ENCODE measurements at places on chromosomes 6 and 20.
A peak's percentile ranks its signal among the peaks of the same experiment; 100 is the strongest.

DNA sequence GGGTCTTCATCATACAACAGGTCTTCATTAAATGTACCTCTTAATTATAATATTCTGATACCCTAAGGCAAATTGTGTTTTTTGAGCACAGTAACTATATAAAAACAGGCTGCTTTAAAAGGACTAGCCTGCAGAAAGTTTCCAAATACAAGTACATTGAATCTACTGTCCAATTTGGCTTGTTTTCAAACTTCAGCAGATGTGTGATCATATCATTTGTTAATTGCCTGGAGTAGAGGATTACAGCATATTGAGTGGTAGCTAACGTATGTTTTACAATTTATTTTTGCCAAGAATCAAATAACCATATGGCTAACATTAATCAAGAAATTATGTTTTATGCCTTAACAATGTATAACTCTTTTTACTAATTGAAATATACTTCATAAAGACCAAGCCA lies 12.6 kb downstream of the TINAG start:
- no peak for DNase-seq

GRCh38 chr6:107066697-107067659 lies 39.0 kb downstream of the MTRES1 start:
- no peak for DNase-seq

DNA sequence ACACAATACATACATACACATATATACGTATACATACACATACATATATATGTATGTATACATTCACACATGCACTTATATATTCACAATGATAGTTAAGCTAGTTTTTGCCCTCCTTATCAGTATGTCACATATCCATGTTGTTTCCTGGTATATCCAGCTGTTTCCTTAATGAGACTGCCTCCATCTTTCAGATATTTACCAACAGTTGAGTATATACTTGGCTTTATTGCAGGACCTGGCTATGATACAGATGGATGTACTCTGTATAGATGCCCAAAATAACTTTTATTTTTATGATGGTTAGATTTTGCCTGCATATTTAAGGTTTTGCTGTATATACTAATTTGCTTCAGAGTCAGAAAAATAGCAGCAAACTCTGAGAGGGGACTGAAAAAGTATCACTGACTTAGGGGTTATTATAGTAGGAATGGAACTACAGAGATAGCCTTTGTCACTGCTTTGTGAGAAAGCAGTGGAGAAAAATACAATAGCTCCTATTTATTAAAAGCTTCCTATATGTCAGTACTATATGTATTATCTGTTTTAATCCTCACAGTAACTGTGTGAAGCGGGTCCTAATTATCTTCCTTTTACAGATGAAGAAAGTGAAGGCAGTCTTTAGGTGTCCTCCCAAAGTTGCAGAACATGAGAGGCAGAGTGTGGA lies 35.5 kb downstream of the CARMIL1 start:
- no peak for DNase-seq

- no peak for DNase-seq
These were observed 8.3 kb downstream of the BAK1 start for GRCh38 chr6:33571637-33572316.

DNA sequence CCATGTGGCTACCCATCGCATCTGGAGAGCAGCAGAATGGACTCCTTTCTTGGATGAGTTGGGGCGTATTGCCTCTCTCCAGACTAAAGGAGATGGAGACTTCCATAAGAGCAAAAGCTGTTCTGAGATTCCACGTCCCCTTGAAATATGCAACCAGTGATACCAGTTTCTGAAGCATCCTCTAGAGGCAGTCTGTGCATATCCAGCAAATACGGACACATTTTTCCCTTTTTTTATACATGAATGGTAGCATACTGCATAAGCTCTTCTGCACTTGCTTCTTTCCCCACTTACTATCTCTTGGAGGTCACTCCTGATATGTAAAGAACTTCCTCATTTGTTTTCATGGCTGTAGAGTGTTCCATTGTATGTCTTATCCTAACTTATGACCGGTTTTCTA lies 34.6 kb downstream of the TAF8 start:
- DNase-seq: no peak

GRCh38 chr6:96992343-96992730 lies 67.8 kb downstream of the KLHL32 start:
- no peak for DNase-seq

- no peak for DNase-seq
These were observed 311.9 kb upstream of the SULF2 start for GRCh38 chr20:48096957-48097890.

DNA sequence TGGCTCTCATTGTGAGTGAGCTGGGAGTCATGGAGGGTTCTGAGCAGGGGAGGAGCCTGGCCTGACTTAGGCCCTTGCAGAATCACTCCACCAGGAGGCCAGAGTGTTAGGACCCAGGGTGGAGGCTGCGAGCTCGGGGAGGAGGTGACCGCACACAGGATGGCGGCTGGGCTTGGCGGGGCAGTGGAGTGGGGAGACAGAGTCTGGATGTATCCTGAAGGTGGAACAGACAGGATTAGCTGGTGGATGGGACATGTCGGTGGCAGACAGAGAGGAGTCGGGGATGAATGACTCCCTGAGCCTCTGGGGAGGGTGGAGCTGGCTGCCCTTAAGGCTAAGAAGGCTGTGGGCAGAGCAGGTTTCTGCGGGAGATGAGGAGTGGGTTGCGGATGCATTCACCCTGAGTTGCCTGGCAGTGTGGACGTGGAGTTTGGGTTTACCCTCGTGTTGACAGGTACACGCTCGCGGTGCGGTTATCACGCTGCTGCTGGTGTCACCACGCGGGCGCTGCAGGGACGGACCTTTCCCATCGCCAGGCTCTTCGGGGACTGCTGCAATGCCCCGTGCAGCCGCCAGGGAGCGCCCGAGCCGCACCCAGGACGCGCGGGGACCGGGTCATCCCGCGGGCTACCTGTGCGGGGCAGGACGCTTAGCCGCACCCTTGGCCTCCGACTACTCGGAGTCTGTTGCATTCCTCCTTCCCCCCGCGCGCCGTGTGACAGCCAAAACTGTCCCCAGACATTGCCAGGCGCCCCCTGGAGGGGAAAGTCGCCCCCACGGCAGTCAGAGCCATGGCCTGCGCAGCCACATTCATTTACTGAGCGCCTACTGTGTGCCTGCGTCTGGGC lies 43.0 kb upstream of the PTGIS start:
- peak; percentile 83 for DNase-seq

- no peak for DNase-seq
These were observed 11.3 kb upstream of the MAPRE1 start for GRCh38 chr20:32808438-32808837.

GRCh38 chr6:158649289-158650143 lies at the start of gene SYTL3:
SYTL3 (plus strand) TSS chr6:158650054; CDS start chr6:158663269, 13,215 bp downstream.
- peak; percentile 82 for DNase-seq

DNA sequence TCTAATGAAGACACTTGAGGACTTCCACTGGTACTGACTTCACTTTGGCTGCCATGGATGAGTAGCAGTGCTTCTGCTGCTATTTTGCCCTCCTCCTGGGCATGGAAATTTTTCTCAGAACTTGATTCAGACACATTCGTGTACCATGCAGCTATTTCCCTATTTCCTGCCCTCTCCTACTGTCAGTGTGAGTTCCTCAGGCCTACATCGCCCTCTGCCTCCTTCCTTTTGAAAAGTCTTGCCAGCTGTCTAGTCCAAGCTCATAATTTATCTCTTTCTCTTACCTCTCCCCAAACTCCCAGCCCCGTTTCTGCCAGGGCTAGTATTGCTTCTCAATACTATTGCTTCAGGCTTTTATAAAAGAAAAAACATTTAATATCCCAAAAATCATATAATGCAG lies 470.2 kb downstream of the ADGRB3 start:
- no peak for DNase-seq

GRCh38 chr6:90156861-90157260 lies 139.8 kb downstream of the BACH2 start:
- no peak for DNase-seq

DNA sequence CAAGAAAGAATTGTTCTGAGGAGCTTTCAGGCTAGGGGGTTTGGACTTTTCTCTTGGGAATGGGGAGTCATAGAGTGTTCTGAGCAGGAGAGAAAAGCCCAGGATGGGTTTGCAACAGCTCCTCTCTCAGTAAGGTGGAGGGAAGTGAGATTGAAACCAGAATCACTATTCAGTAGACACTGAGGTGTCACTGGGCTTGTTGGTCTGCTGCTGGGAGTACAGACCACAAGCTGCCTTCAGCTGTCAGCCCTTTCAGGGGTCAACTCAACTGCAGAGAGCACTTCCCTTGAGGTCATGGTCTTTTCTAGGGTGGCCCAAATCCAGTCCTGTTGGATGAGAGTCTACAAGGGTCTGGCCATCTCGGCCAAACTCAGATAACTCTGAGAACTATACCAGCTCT lies 12.9 kb upstream of the FOXA2 start:
- DNase-seq: no peak

GRCh38 chr6:26075063-26075717 lies 12.0 kb upstream of the HFE start:
- DNase-seq: no peak

- DNase-seq: no peak
These were observed 71.2 kb upstream of the THBS2 start for GRCh38 chr6:169324656-169325459.

DNA sequence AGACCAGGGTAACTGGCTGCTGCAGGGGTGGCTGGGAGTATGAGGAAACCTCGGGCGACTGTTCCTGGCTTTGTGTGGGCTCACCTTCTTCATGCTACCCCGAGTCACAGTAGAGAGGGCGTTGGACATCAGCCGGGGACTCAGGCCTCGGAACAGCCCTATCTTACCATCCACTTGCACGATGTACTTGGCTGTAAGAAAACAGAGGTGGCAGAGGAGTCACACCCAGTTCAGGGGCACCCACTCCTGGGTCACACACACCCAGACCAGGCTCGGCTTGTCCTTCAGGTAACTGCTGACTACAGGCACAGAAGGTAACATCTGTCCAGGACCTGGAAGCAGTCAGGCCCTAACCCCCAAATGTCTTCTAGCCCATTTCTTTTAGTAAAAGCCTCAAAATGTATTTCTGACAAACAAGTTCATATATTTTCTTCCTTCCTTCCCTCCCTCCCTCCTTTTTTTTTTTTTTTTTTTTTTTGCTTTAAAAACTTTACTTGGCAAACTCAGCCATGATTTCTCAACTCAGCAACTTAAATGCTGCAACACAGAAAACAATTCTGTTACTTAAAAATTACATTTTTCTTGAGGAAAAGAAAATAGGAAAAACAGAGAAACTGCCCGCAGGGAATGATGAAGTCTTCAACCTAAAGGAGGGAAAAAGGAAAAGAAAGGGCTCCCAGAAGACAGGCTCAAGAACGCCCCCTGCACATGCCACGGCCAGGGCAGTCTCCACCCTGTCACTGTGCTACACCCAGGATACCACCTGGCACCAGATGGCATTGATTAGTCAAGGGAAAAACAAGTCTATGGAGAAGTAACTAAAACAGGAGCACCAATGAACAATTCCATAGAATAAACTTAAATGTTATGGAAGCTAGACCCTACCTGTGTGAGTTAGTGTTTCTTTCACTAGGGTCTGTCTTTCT lies 7.3 kb downstream of the MTCH1 start:
- DNase-seq: no peak
